Inflammatory macrophage treated with lipopolysaccharide for 4 hours (primary cell): ENCODE measurements at places on chromosomes 3 and 15.

DNA sequence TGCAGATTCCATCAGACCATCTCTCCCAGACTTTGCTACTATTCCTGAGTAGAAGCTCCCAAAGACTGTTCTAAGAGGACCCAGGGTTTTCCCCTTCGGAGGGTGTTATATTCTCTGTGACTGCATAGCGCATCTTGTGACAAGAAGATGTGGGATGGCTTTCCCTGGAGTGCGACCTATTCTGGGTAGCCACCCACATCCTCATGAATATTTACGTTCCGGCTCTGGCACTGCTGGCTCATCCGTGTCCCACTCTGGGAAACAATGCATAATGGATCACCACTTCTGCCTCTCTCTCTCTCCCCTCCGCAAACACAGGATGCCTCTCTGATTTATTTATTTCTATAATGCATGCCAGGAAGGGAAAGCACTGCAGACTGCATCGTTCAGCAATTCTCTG lies 166.1 kb downstream of the PYDC2 start:
- DNase-seq: no peak

GRCh38 chr3:52099001-52099401 lies 42.6 kb upstream of the DUSP7 start:
- no peak for DNase-seq

DNA sequence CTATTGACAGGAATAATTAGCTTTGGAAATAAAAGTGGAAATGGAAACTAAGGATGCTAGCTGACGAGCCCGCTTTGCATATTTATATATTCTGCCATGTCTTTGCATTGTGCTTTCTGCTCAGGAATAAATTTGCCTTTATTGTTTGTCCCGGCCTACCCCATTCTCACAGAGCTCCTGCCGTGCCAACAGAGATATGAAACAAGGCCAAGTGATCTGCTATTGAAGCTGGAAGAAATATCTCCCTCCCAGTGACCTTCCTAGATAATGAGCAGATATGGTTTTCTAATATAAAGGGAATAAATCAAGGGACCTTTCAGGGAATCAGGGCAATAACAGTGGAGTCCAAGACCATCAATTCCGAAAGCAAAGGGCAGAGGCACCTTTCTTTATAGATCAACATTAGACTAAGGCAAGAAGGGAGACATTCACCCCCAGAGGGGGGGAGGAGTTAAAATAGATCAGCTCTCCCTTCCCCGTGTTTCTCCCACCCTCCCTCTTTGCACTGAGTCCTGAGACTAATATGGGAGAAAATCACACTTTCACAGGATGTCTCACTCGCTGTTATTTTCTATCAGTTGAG lies 664.6 kb downstream of the AGBL1 start:
- no peak for DNase-seq

GRCh38 chr15:41967506-41968206 lies 4.7 kb downstream of the EHD4 start:
- DNase-seq: peak; percentile 96

- no peak for DNase-seq
Measured at GRCh38 chr15:87201986-87202385, 1054.6 kb downstream of the NTRK3 start.
